ENCODE measurements at places on chromosomes 7 and 10. TPM values are rescaled to one million over a fixed set of nuclear protein-coding genes. Genes with fewer than 3 reads are reported as not detected.

Gene TMEM236
- total RNA-seq, result 1.0 TPM

Gene PVRIG
- 0.42 TPM for total RNA-seq

Gene VAX1
- not detected for total RNA-seq

Gene SORBS1
- total RNA-seq, result 1,390 TPM

Gene DRGX
- not detected for total RNA-seq

Gene KCND2
- 3.5 TPM for total RNA-seq

GRCh38 chr10:12349629-12350166 lies 351 bp downstream of the CAMK1D start:
- no peak for DNase-seq

- no peak for DNase-seq
These were observed 49.7 kb downstream of the CCDC71L start for GRCh38 chr7:106610996-106611886.

DNA sequence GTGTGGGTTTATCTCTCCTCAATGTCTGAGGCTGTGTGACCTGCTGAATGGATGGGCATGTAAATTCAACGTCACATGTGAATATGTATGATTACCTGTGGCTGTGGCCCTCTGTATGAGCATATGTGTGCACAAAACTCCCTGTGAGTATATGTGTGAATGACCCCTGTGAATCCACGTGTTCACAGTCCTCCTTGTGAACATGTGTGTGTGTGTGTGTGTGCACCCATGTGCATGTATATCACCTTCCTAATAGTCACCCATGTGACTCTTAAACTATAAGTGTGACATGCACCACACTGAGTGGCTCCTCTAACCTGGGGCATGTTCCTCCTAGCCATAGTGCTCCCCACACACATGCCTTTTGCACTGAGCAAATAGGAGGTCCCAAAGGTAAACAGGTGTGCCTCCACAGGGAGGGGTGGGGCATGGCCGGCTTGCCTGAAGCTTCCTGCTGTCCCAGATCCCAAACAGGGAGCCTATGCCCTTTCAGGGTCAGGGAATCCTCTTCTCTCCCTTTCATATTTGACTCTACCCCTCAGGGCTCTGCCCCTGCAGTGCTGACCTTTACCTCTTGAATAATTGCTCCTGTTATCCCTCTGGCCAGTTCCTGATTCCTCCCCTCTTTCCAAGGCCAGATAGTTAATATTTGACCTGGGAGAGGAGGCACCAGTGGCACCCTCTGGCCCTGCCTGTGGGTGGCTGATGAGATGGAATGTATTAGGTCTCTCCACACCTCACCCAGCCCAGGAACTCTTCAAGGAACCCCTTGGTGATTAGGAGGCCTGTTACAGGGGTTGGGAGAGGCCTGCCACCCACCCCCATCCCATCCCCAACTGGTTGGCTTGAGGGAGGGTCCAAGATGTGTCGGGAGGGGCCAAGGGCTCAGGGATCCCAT lies 1.9 kb downstream of the SEMA4G start:
- peak; percentile 26 for DNase-seq

DNA sequence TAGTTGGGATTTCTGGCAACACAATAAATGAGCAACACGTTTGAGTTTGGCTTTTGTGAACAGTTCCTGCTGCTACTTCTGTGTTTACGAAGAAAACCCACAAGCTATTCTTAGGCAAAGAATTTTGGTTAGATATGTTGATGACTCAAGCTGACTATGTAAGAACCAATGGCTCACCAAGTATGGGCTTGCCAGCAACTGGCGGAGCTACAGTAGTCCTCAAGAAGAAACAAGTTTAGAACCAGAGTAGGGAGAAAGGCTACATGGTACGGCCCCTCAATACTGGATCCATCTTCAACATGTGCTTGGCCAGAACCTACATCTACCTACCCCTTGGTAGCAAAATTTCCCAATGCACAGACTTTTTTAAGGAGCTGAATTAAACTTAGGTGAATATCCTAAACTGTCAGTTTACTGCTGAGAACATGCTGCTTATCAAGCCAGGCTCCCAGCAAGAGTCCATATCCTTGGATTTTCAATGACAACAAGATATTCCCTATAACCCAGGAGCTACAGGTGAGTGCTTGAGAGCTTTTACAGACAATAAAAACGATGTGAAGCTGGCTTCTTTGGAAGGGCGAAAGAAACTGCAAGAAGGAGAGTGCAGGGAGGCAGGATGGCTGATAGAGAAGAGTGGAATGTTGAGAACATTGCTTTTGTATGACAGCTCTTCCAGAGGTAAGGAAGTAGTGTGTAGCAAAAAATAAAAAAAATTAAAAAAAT lies 74.3 kb upstream of the ASAH2 start:
- peak; percentile 91 for DNase-seq

DNA sequence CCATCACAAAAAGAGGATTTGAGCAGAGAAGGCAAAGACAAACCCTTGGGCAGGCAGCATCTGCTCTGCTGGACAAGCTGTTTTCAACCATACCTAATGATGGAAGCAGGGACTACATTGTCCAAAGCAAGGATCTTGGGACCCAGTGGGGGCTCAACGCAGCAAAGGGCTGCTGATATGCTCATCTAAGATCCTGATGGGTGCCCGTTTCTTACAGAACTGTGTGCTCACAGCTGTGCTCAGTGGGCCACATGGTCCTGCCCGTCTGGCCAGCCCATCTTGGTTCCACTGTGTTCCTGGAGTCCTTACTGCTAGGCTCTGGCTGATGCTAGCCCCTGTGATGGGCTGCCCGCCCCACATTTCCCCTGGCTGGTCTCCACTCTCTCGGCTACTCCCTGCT lies 36.1 kb downstream of the GPRIN2 start:
- DNase-seq, result peak; percentile 80

DNA sequence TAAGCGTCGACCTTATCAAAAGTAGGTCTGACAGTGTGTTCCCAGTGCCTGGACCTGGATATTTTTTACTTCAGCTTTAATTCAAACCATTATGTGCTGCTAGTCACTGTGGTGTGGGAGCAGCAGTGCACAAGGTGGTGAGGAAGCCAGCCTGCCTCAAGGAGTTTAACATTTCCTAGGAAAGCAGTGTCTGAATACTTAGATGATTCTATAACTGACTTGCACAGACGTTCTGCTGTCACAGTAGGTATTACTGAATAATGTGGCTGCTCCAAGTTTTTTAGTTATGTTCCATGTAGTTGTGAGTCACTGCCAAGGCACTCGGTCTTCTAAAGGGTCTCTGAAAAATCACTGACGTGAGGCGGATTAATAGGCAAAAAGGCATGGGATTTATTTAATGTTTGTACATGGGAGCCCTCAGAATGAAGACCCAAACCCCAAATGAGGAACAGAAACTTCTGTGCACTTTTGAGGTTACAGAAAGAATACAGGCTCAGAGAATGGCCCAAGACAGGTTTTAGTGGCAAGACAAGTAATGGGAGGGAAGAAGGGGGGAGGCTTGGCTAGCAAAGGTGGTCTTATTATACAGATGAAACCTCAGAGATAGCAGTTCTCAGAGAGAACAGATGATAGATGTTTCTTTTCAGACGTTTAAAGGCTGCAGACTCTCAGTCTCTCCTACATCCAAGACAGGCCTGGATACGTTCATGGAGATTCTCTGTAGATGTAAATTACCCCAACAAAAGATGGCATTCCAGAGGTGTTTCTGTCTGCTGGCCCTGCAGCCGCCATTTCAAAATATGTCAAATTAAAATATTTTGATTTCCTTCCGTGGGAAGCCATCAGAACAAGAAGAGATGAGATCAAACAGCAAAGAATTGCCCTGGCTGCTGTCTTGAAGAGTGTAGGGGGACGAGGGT lies 209.3 kb downstream of the SDK1 start:
- no peak for DNase-seq

DNA sequence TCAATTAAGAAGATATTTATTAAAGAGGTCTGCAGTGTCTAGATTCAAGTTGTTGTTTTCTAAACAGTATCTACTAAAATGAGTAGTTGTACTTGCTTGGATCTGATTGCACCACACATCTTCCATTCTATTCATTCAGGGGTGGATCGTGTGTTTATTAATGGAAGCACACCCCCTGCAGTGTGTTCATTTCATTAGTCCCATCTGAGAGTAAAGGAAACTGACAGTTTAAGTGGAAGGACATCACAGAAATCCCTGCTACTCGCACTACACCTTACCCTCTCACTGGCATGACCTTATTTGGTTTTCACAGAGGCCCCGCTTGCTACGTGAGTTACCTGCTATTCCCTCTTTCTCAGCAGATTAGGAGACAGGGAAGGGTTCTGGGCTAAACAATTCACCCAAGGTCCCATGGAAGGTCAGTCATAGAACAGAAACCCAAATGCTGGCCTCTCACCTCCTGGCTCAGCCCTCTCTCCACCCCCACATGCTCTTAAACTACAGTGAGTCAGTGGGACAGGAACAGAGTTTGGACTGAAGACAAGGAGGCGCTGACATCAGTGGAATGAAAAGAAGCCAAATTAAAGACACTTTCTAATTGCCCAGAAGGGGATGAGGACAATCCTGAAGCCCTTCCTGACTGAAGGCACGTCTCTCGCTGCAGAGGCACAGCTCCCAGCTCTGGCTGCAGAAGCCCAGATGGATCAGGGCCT lies 369.2 kb upstream of the NRP1 start:
- no peak for DNase-seq

DNA sequence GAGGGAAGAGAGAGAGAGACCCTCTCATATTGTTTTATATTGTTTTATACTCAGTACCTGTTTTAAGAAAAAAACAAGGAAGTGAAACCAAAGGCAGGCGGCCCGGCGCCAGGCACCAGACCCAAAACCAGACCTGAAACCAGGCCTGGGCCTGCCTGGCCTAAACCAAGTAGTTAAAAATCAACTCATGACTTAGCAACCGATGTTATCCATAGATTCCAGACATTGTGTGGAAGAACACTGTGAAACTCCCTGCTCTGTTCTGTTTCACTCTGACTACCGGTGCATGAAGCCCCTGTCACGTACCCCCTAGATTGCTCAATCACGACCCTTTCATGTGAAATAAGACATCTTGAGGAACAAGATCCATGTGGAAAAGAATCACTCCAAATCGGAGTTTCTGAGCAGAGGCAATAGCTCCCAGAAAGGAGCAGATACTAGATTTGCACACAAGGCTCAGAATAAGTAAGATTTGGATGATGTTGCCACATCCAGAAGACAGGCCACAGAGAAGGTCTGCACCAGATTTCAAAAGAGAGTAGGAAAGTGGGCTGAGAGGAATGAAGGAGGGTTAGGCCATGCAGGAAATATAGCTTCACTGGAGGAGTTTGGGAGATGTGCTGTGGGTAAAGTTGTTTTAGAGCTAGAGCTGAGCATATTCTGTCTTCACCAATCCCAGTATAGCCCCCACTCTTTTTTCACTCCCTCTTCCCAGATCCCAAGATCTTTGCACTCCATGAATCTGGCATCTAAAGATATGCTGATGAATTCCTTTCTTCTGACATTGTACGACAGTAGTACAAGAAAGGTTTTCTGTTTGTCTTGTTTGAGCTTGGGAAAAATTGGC lies 8.8 kb upstream of the ZNF248 start:
- no peak for DNase-seq

GRCh38 chr7:131080754-131081153 lies 246.9 kb upstream of the MKLN1 start:
- no peak for DNase-seq

GRCh38 chr7:137656850-137657232 lies 189.9 kb downstream of the DGKI start:
- DNase-seq, result no peak

GRCh38 chr10:44938956-44939355 lies 20.6 kb upstream of the RASSF4 start:
- no peak for DNase-seq

GRCh38 chr7:150428671-150429451 lies 21.6 kb upstream of the GIMAP8 start:
- DNase-seq, result peak; percentile 84

DNA sequence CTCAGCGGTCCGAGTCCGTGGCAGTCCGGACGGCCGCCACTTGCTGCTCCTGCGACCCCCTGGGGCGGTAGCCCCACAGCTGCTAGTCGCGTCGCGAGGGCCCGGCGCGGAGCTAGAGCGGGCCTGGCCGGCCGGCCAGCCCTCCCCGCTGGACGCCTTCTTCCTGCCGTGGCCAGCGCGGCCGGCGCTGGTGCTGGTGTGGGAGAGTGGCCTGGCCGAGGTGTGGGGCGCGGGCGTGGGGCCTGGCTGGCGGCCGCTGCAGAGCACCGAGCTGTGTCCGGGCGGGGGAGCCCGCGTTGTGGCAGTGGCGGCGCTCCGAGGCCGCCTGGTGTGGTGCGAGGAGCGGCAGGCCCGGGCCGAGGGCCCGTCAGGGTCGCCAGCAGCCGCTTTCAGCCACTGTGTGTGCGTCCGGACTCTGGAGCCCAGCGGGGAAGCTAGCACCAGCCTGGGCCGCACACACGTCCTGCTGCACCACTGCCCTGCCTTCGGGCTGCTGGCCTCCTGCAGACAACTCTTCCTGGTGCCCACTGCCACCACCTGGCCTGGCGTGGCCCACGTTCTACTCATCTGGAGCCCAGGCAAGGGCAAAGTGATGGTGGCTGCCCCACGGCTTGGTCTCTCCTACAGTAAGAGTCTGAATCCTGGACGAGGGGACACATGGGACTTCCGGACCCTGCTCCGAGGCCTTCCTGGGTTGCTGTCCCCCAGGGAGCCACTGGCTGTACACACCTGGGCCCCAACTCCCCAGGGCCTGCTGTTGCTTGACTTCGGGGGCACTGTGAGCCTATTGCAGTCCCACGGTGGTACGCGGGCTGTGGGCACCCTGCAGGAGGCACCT lies 631 bp downstream of the HPS6 start:
- DNase-seq, result no peak

DNA sequence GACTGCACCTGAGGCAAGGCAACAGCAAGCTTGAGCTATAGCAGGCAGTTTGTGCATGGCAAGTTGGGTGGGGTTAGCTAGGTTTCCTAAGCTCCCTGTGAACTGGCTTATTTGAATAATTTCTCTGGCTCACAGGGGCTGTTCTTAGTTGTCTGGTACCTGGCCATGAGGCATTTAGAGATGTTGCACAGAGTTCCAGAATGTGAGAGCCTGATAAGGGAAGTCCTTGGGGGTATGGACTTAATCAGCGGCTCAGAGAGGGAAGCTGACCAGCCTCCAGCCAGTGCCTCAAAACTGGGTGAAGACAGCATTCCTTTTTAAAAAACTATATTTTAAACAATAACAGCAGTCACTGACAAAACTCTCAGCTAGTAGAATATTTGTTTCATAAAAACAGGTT lies 307.4 kb downstream of the FZD1 start:
- DNase-seq, result no peak

DNA sequence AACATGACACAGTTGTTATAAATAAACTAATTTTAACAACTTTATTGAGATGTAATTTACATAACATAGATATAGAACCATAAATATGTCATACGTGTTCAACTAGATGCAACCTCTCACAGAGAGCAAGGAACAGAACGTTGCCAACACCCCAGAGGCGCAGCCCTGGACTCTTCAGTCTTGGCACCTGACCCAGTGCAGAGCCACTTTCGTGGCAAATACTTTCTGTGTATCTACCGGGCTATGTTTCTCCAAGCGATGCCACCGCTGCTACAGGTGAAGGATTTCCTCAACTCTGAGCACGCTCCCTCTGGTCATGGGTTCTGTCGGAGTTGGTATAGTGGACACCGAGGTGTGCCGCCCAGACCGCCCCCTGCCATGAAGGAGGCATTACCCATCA lies 57.4 kb downstream of the TEX36 start:
- DNase-seq, result no peak

- DNase-seq, result no peak
These were observed 32.1 kb upstream of the CNNM1 start for GRCh38 chr10:99297033-99297432.

Data from posterior vena cava (tissue), 2 donors.